HT1080 (cell line): ENCODE measurements at places on chromosomes 6 and 20. TPM values are rescaled to one million over a fixed set of nuclear protein-coding genes. Genes with fewer than 3 reads are reported as not detected.
A peak's percentile ranks its signal among the peaks of the same experiment; 100 is the strongest.

- DNase-seq = no peak
Observed at GRCh38 chr20:48615871-48616270, 211.9 kb downstream of the PREX1 start.

DNA sequence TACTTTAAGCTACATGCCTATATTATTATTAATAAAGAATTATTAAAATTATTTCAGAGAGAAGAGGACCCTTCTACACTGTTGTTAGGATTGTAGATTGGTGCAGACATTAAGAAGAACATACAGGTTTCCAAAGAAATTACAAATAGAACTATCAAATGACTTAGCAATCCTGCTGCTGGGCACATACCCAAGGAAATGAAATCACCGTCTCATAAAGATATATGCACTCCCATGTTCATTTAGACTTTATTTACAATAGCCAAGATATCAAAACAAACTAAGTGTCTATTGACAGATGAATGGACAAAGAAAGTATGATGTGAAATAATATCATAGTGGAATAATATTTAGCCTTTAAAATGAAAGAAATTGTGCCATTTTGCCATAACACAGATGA, 687.7 kb upstream of the POU3F2 start:
- no peak for DNase-seq

DNA sequence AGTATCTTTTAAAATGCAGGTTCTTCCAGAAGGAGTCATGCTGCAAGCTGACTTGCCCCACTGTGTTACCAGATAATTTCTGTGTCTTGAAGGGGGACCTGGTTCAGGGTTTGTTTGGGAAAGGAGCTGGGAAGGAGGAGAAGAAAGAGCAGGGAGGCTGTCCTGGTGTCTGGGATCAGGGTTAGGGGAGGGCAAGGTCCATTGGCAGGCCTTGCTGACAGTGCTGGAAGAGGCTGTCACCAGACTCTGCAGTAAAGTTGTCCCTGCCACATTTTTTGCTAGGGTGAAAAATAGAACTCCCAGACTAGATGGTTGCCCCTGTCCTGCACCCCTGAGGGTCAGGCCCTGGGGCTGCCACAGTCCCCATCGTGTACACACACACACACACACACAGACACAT, 14.9 kb downstream of the GLP1R start:
- no peak for DNase-seq

DNA sequence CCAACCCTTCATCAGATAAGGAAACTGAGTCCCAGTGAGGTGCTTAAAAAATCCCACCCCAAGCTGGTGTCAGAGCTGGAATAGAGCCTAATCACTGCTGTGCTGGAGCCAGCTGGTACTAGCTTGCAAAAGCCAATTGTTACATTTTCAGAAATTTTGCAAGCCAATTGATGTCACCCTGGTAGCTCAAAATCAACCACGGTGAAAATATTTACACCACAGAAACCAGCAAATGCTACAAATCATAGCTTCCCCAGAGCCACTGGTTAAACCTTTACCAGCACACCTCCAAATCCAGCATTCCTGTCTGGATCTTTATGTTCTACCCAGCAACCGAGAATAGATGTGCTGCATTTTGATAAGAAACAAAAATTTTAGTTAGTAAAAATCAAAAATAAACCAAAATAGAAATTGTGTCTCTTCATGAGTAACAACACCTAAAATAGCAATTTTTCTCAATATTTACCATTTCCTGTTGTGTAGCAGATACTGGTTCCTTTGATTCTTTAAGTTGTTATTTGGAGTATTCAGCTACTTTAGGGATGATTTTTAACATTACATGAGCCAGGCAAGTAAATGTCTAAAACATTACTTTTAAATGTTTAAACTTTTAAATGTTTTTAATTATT, 7.2 kb upstream of the LCA5 start:
- peak; percentile 3 for DNase-seq

DNA sequence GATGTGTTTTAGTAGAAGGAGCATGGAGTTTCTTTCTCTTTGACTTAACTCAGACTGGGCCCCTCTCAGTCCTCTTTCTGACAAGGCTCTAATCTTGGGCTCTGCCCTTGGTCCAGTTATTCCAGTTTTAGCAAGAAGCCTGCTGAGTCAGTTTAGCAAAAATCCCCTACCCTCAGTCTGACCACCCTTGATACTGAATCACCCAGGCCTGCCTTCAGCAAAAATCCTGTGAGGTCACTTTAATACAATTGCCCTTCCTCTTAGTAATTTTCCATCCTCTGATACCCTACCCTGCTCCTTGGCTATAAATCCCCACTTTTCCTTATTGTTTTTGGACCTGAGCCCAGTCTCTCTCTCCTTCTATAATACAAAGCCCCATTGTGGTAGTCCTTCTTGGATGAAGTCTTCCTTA, 326.7 kb upstream of the NOX3 start:
- peak; percentile 99 for DNase-seq

DNA sequence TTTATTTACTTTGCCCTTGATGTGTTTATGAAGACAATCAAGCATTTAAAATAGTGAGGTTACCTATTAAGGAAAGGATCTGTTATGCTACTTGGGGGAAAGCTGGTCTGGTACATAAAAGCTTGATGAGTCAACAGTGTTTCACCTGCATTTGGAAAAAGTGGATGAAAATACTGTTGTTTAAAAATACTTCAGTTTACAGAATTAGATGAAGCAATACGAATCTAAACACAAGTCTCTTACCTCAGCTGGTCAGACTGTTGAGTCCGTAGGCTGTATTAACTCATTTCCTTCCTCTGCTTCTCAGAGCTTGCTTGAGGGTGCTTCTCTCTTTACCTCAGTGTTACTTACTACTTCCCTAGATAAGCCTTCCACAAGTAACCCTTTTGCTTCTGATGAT, 36.1 kb downstream of the NKX2-4 start:
- DNase-seq = peak; percentile 33

DNA sequence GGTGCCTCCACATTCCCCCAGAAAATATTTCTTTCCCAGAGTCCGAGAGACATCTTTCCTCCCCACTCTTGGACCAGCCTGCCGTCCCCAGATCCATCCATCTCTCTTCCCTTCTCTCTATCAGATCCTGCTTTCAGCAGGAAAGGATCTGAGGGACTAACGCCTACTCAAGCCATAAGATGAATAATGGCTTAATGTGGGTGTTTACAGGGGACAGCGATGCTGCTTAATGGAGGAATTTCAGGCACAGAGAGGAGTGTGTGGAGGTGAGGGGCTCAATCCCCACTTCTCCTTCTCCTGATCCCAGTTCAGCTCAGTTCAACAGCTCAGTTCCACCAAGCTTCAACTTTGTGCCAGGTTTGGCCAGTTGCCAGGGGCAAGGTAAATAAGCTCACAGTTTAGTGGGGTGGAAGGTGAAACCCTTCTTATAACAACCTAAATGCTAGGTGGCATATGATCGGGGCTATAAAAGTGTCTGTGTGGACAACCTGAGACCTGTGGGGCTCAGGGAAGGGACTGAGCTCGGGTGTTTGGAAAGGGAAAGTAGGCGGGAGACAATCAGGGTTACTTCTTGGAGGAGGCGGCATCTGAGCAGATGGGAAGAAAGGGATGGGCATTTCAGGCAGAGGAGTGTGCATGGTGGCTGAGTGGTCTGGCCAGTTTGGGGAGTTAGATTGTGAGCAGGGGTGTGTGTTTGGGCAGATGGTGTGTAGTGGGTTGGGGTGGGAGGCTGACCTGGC, 55.8 kb downstream of the CDH22 start:
- DNase-seq = no peak

- no peak for DNase-seq
Observed at GRCh38 chr6:41061196-41061726, 8.3 kb downstream of the APOBEC2 start.

DNA sequence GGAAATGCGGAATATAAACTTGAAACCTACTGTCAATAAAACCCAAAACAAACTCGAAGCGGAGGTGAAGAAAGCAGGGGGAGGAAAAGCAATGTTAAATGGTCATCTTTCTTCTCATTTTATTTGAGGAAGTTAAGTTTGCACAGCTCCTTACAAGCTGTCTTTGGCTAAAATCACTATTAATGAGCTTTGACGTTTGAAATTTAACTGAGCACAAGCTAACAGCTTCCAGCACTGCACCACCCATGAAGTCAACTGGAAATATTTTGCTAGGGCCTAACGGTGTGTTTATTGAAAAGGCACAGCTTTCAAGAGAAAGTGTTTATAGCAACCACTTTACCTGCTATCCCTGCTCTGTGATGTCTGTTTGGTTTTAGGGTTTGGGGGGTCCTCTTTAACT, 103.8 kb downstream of the PKHD1 start:
- no peak for DNase-seq

DNA sequence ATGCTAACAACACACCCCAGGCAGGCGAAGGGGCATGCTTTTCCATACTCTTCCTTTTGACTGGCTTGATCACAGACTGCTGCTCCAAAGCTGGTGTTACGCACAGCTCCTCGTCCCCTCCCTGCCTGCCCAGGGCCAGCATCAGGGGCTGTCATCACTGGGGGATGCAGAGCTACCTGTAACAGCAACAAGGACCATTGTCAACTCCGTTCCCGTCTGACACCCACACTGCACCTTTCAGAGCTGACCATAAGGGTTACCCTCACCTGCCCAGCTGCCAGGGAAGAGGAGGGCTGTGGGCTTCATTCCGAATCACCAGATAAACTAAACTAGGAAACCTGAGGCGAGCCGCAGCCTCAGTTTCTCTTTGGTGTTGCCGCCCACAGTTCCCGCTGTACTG, 15.4 kb downstream of the NQO2 start:
- no peak for DNase-seq

- no peak for DNase-seq
Observed at GRCh38 chr6:76221525-76221924, 149.1 kb upstream of the IMPG1 start.

GRCh38 chr6:47016261-47016660, 25.9 kb downstream of the ADGRF1 start:
- no peak for DNase-seq

GRCh38 chr20:44533928-44534327, 12.1 kb upstream of the SERINC3 start:
- no peak for DNase-seq

DNA sequence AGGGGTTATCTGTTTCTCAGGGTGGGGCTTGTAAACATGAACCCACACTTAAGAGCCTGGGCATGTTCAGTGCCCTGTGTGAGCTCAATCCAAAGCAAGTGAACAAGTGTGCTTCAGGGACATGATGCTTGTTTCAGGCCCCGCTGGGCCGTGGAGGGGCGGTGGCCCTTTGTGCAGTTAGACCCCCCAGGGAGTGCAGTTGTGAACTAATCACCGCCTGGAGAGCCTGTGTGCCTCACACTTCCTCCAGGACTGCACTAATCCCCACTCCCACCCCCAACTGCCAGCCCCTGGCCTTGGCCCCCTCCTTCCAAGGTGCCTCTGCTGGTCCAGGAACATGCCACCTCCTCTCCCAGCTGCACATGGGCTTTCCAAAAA, 58.1 kb downstream of the RREB1 start:
- peak; percentile 24 for DNase-seq

DNA sequence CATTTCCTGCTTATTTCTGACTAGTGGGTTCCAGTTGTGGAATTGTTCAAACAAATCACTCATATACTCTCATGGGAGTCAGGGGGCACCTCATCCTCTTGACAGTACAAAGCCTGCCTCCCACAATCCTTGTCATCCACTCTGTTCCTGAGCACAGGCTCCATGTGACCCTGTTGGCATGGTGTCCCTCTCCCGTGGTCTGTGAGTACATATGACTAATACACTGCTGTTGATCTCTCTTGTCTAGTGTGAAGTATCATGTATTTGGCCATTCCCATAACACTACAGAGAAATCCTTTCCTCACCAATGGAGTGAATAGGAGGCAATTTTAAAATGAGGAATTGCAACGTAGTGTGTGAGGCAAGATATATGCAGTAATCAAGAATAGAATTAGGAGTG, 185.3 kb downstream of the OGFRL1 start:
- DNase-seq = peak; percentile 93

GRCh38 chr6:156427345-156427744, 349.8 kb upstream of the ARID1B start:
- DNase-seq = peak; percentile 94

DNA sequence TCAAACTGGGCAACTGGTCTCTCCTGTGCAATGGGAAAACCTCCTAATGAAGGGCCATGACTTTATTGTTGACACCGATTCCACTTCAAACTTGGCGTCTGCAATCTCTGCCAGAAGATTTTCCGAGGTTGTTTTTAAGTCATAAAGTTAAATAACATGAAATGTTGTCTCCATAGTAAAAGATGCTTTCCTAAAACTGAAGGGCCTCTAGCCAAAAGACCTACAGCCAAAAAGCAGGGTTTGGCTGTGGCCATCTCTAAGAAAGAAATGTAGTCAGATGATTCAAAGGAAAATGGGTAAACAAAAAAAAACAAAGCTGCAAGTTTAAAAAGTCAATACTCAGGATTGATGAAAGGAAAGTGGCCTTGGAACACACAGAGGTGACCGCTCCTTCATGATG, 14.1 kb downstream of the CD93 start:
- DNase-seq = no peak

GRCh38 chr6:81694855-81695254, 57.6 kb downstream of the TENT5A start:
- no peak for DNase-seq

DNA sequence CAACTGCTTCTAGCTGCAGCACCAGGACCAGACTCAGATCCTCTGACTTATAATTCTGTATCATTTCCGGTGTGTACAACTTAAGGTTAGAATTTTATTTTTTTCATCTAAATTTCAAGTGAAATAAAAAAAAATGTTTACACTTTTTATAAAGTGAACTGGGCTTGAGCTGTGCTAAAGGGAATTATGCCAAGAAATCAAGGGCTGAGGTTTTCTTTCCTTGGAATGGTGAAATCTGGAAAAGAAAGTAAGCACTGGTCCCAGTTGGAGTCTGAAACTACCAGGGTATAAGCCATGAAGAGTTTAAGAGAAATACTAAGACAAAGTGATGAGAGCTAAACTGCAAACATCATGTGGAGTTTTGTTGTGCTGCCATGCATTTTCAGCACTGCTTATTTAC, 21.7 kb upstream of the FYN start:
- no peak for DNase-seq

DNA sequence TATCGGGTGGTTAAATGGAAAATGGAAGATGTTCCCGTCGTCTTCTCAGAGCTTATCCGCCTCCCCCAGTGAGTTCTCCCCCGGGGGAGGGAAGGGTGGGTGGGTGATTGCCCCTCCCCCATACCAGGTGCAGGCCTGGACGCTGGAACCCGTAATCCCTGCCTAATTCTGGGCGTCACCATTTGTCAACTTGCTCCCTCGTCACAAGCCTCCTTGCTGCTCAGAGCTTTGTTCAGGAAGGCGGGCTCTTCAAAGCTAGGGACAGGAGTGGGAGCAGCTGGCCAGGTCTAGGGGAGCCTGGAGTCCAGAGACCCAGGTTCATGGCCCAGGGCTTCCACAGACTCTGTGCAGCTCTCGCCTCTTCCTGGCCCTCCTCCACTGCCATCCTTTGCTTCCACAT, 25.6 kb downstream of the CDH22 start:
- DNase-seq = no peak

The SOX18 gene
- 0.11 and 0.57 TPM in 2 replicates for total RNA-seq

The FKBP1C gene
- 0.17 and 0.69 TPM in 2 replicates for total RNA-seq

The KIF25 gene
- total RNA-seq = not detected in 2 replicates

The WDR27 gene
- total RNA-seq = 14.9 and 18.7 TPM in 2 replicates

The HACE1 gene
- total RNA-seq = 5.6 and 5.8 TPM in 2 replicates

The ZNF133 gene
- 8.6 and 8.9 TPM in 2 replicates for total RNA-seq

The CLIC5 gene
- not detected in 2 replicates for total RNA-seq

The ENPP5 gene
- total RNA-seq = not detected in 2 replicates
